ENCODE measurements at places on chromosomes 5 and 9. TPM values are rescaled to one million over a fixed set of nuclear protein-coding genes. Genes with fewer than 3 reads are reported as not detected.

DNA sequence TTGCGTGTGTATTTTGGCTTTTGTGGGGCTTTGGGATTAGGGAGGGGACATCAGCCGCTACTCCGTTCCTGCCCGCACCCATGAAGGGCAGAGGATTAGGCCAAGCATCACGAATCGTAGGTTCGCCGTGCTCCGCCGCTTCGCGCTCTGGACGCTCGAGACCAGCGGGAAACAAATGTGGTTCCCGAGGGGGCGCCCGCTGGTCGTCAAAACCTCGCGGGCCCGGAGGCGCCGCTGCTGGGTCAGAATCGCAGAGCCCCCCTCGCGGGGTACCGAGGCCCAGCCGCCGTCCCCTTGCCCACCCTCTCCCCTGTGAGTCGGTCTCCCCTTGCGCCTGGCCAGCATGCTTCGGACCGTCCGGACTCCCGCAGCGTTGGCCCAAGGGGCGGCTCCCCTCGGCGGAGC, 2.3 kb upstream of the PAX5 start:
- DNase-seq = peak; percentile 39

DNA sequence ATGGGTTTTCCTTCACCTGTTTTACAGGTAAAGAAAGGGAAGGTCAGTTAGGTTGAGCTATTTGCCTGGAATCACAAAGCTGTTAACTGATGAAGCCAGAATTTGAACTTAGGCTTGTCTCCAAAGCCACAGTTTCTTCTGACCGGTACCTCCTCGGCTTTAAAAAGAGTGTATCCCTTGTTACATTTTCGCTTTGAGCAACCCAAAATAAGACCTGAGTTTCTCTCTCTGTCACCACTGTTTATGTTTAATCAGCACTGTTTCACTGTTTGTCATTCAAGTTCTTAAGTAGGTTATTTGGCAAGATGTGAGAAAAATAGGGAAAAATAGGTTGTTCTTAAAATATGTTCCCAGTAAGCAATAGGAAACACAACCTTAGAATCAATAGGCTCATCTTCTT, 84.6 kb downstream of the VCAN start:
- DNase-seq = no peak

GRCh38 chr5:107428303-107428813, 242.4 kb downstream of the EFNA5 start:
- no peak for DNase-seq

DNA sequence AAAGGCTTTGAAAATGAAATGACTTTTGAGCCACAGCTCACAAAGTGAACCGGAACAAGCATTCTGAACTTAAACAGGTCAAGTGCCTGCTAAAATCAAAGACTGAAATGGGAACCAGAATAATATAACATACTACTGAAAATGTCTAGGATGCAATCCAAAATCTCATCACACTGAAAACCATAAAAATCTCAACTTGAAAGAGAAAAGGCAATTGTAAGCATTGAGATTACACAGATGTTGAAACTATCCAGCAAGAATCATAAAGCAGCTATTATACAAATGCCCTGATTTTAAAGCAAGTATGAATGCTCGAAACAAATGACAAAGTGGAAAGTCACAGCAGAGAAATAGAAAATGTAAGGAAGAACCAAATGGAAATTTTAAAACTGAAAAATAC, 211.5 kb upstream of the GAS1 start:
- DNase-seq = no peak

DNA sequence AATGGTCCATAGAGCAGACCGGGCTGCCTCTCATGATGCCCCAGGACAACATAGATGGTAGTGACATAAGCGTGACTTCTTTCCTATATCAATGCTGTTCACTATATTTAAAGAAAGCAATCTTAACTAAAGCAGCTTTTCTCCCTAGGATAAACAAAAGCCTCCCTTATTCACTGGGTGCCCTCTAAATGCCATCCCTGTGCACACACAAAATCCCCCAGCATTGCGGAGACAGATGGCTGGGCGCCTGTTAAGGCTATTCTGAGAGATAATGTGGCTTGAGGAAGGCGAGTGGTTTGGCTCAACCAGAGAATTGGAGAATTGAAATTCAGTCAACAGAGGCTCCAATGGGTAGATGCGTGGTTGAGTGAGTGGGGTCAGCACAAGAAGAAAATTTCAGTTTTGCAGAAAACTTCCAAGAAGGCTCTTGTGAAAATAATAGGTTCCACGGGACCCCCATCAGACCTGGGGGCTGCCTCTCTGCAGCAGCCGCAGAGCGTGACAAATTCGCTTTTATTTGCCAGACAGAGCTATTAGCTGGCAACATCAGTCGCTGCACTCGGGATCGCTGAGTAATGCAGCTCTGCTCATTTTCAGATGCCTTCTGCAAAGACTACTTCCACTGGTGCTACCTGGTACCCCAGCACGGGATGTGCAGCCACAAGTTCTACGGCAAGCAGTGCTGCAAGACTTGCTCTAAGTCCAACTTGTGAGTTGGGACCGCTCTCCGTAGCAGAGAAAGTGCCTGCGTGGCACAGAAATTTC, 103.9 kb upstream of the ICE1 start:
- DNase-seq = no peak

- no peak for DNase-seq
Observed at GRCh38 chr5:96326902-96327301, 106.1 kb downstream of the PCSK1 start.

DNA sequence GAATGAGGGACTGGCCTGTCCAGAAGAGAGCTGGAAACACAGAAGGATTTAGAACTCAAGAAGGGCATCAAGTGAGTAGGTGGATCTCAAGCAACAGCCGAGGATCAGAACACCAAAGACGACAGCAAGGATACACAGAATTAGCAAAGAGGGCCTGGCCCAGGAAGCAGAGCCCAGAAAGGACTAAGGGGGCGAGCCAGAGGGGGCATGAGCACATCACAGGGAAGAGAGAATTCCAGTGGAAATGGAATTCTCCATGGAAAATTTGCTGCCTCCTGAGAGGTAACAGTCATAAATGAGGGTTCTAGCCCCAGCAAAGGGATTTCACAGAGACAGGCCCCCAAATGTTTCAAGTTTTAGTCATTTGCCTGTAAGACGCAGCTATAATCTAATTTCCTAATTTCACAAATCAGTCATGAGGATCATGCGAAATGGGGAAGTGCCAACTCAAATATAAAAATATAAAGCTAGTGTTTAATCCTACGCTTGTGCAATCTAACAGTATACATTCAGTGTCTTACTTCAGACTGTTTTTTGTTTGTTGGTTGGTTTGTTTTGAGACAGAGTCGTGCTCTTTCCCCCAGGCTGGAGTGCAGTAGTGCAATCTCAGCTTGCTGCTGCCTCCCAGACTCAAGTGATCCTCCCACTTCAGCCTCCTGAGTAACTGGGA, 46.7 kb downstream of the FNBP1 start:
- DNase-seq = peak; percentile 17

GRCh38 chr9:137464291-137464999, 5.3 kb upstream of the NSMF start:
- no peak for DNase-seq

DNA sequence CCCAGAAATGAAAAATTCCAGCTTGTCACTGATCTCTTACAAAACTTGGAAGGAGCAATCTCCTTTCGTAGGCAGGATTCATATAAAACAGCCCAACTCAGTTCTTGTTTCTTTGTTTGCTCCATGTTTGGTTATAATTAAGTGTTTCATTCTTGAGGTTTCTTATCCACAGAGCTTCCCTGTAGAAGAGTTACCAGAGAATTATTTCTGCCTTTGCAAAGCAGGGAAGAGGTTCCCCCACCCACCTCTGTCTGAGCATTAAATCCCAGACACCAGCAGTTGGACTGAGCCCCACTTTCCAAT, 34.1 kb upstream of the RAI14 start:
- DNase-seq = no peak

- DNase-seq = no peak
Observed at GRCh38 chr9:103458826-103459225, 463.7 kb downstream of the CYLC2 start.

GRCh38 chr9:2173861-2174260, 158.7 kb downstream of the SMARCA2 start:
- no peak for DNase-seq

- no peak for DNase-seq
Observed at GRCh38 chr9:4272126-4272525, 27.7 kb downstream of the GLIS3 start.

- DNase-seq = no peak
Observed at GRCh38 chr9:107375001-107375400, 91.9 kb downstream of the RAD23B start.

- no peak for DNase-seq
Observed at GRCh38 chr5:176637556-176637955, 7.1 kb downstream of the EIF4E1B start.

Gene CDH6
- not detected for total RNA-seq

Gene SARDH
- 8.2 TPM for total RNA-seq

Gene CARD9
- 1.1 TPM for total RNA-seq

Gene POU5F2
- total RNA-seq = 0.40 TPM

Gene PRRT1B
- not detected for total RNA-seq

Gene DNAH5
- total RNA-seq = not detected

All from activated CD4-positive, alpha-beta T cell treated with anti-CD3 and anti-CD28 coated beads for 36 hours (primary cell).